ENCODE measurements at places on chromosomes 7 and 10.

GRCh38 chr7:1071731-1072254 lies 16.1 kb upstream of the GPER1 start:
- no peak for DNase-seq

- DNase-seq: no peak
Measured at GRCh38 chr7:29896685-29897411, 90.5 kb downstream of the WIPF3 start.

DNA sequence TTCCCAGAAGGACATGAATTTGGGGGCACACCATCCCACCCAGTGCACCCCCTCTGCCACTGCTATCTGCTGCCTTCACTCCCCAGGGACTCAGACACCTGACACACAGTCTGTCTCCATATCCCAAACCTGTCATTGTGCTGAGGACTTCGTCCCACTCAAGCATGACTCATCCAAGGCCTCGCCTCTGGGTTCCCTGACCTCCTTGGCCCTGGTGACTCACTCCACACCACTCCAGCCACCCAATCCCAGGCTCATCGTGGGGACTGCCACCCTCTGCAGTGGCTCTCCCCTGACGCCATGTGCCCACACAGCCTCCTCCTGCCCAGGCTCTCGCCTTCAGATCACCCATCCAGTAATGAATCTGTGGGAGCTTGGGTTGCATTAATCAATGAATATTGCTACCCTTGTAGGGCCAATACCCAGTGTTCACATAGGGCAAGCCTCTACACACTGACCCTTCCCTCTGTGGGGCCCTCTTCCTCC lies 6.6 kb upstream of the INSIG1 start:
- no peak for DNase-seq

DNA sequence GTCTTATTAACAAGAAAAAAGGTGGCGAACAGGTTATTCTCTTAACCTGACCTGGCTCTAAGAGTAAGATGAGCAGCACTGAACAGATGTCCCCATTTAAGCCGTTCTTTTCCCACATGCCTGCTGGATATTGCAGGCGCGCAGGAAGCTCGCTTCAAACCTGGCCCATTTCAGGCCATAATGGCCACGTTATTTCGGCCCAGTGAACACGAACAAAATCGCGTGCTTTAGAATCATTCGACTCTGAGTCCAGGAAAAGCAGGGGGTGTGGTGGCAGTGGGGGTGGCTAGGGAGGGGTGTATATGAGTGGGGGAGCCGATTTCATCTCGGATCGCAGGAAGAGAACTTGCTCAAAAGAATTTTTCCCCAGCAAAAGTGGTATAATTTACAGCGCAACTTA lies 6.6 kb upstream of the SP8 start:
- DNase-seq: no peak

DNA sequence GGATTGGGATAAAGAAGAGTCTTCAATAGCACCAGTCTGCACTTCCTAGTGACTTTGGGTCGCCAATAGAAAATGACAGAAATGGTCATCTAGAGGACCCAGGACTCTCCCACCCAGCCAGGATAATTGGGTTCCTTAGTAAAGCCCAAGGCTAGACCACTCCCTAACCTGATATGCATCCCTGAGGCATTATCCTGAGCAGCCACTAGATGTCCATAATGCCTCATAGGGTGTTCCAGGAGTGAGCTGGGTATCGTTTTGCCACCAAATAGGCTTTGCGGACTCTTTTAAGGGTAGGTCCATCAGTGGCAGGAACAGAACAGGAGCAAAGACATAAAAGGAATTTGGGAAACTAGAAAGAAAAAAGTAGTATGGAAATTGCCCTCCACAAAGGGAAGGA lies 4.5 kb upstream of the LRRC4 start:
- DNase-seq: no peak

All from activated naive CD4-positive, alpha-beta T cell (primary cell).